ENCODE measurements at places on chromosomes 7 and 10. TPM values are rescaled to one million over a fixed set of nuclear protein-coding genes. Genes with fewer than 3 reads are reported as not detected.

- no peak for DNase-seq
Observed at GRCh38 chr10:105953861-105954260, 1210.6 kb downstream of the SORCS1 start.

Gene NUTM2D
- total RNA-seq = 9.6 TPM

Gene ANKRD30A
- total RNA-seq = not detected

Gene SFTPD
- total RNA-seq = 2.2 TPM

DNA sequence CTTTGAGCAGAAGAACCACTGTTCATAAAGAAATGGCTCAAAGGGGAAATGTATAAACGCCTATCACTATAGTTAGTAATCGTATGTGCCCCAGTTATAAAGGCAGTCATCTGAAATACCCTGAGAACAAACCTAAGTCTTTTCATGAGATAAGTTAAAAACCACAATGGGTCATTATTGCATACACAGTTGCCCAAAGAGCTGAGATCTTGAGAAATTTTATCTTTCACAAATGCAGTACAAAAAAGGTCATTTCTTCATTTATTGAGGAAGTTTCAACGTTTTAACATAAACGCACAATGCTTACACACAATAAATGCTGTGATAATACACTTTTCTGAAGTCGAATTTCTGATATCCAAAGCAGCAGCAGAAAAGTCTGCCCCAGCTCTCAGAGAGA is 114.4 kb downstream of the MICU1 start:
- no peak for DNase-seq

Gene PBLD
- total RNA-seq = 7.3 TPM

Gene CPA2
- total RNA-seq = 1.6 TPM

- DNase-seq = no peak
Observed at GRCh38 chr7:101225650-101226049, 7.7 kb downstream of the ZNHIT1 start.

Gene HTR5A
- total RNA-seq = 17.8 TPM

Gene POU6F2
- total RNA-seq = 24.6 TPM

Gene ITGB8
- total RNA-seq = 105 TPM
